Left ventricle myocardium superior (tissue), 1 donor: ENCODE measurements at places on chromosomes 7 and 10. TPM values are rescaled to one million over a fixed set of nuclear protein-coding genes. Genes with fewer than 3 reads are reported as not detected.
A peak's percentile ranks its signal among the peaks of the same experiment; 100 is the strongest.

Gene IGFBP1
- total RNA-seq = not detected

Gene MMP21
- not detected for total RNA-seq

Gene NEUROD6
- total RNA-seq = not detected

Gene GBF1
- total RNA-seq = 41.7 TPM

Gene SPDYE8
- not detected for total RNA-seq

Gene SPDYE16
- not detected for total RNA-seq

Gene CRTAC1
- 1.6 TPM for total RNA-seq

Gene MICU1
- total RNA-seq = 37.6 TPM

Gene RSPH10B2
- total RNA-seq = not detected

Gene CCAR1
- total RNA-seq = 21.5 TPM

Gene HIP1
- 17.8 TPM for total RNA-seq

Gene MPP7
- total RNA-seq = 15.3 TPM

Gene CPXM2
- total RNA-seq = 4.1 TPM

Gene SPAM1
- total RNA-seq = not detected

Gene ERVW-1
- not detected for total RNA-seq

Gene CNNM2
- 4.2 TPM for total RNA-seq

Gene CNNM1
- 0.10 TPM for total RNA-seq

Gene EPO
- total RNA-seq = not detected

Gene TAF6
- total RNA-seq = 31.9 TPM

Gene SAP25
- total RNA-seq = 0.77 TPM

Gene COA1
- 72.5 TPM for total RNA-seq

Gene STEAP1B
- total RNA-seq = 0.69 TPM

Gene PRR15
- 0.35 TPM for total RNA-seq

Gene GNG11
- 20.3 TPM for total RNA-seq

Gene SLC26A3
- not detected for total RNA-seq

GRCh38 chr7:94040254-94040653 is 36.1 kb upstream of the BET1 start:
- no peak for DNase-seq

- no peak for DNase-seq
Measured at GRCh38 chr10:26486990-26487850, 49.1 kb downstream of the APBB1IP start.

GRCh38 chr7:25460433-25460832 is 232.1 kb upstream of the NPVF start:
- DNase-seq = peak; percentile 32

- no peak for DNase-seq
Measured at GRCh38 chr7:8130663-8131062, 131.3 kb downstream of the ICA1 start.

GRCh38 chr10:125087897-125088215 is 72.5 kb downstream of the CTBP2 start:
- DNase-seq = no peak

GRCh38 chr10:14486777-14487487 is 156.2 kb upstream of the FRMD4A start:
- no peak for DNase-seq

GRCh38 chr10:110007161-110007700 is 553 bp upstream of the ADD3 start:
- no peak for DNase-seq

GRCh38 chr10:114458216-114458920 is 54.1 kb upstream of the AFAP1L2 start:
- DNase-seq = no peak

DNA sequence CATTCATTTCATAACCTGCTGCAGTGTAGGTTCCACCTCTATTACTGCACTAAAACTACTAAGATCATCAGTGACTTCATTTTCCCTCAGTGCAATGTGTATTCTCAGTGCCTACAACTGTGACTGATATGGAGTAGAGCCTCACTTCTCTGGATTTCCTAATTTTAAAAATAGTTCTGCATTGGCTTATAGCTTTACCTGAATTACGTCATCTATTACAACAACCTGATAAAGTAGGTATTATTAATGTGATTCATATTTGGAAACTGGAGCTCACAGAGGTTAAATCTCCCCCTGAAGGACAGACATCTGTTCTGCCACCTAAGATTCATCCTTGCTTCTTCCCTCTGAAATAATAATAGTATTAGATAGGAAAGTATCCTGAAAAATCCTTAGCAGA is 70.9 kb upstream of the NOBOX start:
- DNase-seq = no peak

DNA sequence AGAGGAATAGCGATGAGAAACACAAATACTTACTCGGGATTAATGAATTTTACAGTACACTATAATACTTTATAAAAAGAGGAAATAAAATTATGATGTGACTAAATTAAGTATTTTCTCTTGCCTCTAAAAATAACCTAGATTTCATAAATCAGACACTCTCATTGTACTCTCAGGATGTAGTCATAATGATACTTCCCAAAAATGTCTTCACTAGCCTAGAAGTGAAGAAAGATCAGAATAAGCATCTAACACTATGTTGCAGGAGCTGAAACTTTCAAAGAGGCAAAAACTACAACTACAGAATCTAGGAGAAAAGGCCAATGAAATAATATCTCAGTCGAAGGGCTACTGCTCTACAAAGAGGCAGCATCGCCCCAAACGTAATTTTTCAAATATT is 49.4 kb downstream of the DNAJC1 start:
- DNase-seq = no peak

DNA sequence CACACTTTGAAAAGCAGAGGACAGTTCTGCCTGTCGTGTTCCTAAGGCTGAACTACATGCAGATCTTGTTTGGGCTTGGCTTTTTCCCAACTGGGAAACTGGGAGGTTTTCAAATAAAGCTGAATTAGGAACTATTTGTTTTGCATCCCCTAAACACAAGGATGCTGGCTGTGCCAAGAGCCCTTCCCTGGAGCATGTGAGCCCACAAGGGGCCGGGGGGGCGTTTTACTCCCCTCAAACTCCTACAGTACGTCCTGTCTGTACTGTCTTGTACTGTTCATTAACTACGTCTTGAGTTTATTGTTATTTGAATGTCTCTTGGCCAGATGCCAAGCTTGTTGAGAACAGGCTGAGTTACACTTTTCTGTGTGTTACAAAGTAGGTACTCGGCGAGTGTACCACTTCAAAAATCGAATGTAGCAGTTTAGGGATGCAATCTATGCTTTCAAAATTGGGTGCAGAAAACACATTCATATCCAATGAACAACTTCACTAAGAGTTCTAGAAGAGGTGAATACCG is 94.9 kb downstream of the GFRA1 start:
- DNase-seq = no peak

- DNase-seq = no peak
Measured at GRCh38 chr7:157831143-157831905, 494.5 kb downstream of the DNAJB6 start.

GRCh38 chr7:155991470-155991869 is 179.2 kb upstream of the SHH start:
- no peak for DNase-seq

DNA sequence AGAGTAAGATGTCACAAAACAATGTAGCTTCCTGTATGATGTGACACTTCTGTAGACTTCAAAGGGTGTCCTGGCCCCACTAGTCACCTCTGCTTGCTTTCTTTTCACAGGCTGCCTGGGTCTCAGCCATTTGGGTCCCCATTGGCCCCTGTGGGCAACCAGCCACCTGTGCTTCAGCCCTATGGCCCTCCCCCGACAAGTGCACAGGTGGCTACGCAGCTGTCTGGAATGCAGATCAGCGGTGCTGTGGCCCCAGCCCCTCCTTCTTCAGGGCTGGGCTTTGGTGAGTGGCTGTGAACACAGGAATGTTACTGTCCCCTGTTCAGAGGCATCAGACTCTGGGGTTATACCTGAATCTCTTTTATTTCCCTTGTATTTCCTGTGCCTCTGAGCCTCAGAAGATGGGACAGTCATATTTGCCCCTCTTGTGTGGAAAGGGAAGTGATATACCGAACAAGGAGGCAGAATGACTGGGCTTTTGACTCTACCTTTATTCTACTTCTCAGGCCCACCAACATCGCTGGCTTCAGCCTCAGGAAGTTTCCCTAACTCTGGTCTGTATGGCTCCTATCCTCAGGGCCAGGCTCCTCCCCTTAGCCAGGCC is 15.4 kb downstream of the SEC24C start:
- no peak for DNase-seq

GRCh38 chr7:36203071-36203790 is 50.2 kb downstream of the EEPD1 start:
- DNase-seq = no peak

- DNase-seq = peak; percentile 55
Measured at GRCh38 chr10:122674781-122675180, 24.9 kb downstream of the C10orf120 start.

- no peak for DNase-seq
Measured at GRCh38 chr7:138667535-138668228, 33.5 kb downstream of the SVOPL start.

GRCh38 chr10:121823993-121824463 is 103.8 kb downstream of the ATE1 start:
- DNase-seq = no peak

GRCh38 chr7:37448011-37448635 is 541 bp downstream of the ELMO1 start:
- peak; percentile 64 for DNase-seq

- DNase-seq = no peak
Measured at GRCh38 chr7:158318511-158318913, 269.1 kb downstream of the PTPRN2 start.

DNA sequence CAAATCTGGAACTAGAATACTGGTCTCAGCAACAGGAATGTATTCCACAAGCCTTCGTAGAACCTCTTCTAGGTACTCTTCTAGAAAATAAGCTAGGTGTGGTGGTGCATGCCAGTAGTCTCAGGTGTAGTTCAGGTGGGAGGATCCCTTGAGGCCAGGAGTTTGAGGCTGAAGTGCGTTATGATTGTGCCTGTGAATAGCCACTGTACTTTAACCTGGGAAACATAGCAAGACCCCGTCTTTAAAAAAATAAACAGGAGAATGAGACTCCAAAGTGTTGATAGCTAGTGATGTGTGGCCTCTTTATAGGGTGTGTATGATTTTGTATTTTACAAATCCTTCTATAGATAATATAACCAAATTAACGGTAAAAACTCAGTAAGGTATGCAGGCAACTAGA is 1.5 kb upstream of the ZNF775 start:
- no peak for DNase-seq

DNA sequence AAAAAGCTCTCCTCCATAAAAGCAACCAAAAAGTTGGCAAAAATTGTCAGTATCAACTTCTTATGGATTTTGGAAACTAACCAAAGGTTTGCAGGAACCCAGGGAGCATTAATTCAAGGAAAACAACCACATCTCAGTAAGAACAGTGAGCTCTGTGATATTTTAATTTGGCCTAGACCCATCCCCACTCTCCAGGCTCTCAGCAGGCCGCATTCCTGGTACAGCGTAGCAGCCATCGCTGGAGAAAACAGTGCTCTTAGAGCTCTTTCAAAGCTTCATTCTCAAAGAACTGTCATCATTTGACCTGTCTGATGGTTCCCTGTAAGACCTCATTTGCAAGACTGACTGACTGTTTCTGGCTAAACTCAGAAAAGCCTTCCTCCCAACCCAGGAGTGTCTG is 81.9 kb downstream of the NUDCD3 start:
- DNase-seq = no peak

DNA sequence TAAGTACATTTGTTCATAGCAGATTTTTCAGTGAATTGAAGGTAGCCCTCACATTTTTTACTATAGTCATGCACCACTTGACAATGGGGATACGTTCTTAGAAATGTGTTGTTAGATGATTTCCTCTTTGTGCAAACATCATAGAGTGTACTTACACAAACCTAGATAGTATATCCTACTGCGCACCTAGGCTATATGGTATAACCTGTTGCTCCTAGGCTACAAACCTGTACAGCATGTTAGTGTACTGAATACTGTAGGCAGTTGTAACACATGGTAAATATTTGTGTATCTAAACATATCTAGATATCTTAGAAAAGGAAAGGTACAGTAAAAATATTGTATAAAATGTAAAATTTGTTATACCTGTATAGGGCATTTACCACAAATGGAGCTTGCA is 41.2 kb downstream of the TAX1BP1 start:
- no peak for DNase-seq

- no peak for DNase-seq
Measured at GRCh38 chr7:87510411-87510875, 35.0 kb upstream of the ABCB4 start.

DNA sequence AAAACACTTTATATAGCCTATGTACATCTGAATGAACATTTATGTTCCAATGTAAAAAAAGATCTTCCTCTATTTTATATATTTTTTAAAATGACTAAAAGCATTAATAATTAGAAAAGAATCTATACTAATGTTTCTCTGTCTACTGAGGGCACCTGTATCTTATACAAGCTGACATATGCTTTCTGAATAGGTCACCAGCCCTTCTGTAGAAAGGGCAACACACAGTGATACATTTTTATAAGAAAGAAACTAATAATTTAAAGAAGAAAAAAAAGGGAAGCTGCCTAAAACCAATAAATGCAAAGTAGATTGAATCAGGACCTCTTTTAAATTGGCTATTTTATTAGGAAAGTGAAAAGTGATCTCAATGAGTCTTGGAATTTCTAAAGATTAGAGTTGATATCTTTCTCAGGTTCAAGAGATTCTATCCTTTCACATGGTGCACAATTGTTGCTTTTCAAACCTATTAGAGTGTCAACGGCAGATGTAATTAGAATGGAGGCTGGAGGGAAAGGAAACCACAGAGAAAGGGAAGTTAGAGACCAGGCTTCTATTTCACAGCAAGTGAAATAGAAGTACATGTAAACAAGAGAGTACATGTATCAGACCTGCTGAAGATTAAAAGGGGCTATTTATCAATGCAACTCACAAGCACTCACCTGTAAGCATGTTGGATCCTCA is 6.3 kb downstream of the MTPN start:
- no peak for DNase-seq

- no peak for DNase-seq
Measured at GRCh38 chr10:68784476-68784875, 42.9 kb upstream of the STOX1 start.

DNA sequence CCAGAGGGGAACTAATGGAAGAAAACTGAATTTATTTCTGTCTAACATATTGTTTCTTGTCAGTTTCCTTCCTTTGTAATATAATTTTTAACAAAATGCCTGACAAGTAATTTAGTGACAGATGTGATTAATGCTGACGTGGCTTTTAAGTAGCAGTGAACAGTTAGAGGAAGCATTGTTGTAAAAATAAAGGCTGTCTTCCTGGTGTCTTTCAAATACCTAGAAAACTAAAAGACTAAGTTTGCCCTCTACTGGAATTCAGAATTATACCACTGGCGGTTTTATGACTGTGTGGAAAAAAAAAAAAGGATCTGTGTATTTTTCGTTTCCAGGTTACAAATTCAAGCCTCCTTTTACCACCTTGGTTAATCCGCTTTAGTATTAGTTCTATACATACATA is 217.1 kb upstream of the DPP6 start:
- DNase-seq = no peak

DNA sequence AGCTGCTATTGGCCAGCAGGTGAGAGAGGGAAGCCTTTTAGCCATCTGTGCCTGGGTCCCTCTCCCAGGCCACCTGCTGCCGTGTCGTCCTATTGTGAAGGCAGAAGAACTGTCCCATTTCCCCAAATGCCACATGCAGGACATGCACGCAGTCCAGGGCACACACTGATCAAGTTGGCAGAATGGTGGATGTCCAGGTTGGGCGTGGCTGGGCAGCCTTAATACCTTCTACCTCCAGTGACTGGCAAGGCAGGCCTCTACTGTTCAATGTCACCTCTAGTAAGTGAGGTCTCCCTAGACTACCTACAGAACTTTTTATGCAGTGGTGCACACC is 37.6 kb downstream of the ALOX5 start:
- DNase-seq = no peak

GRCh38 chr10:6274040-6274439 is 71.3 kb downstream of the PFKFB3 start:
- no peak for DNase-seq
